ENCODE measurements at places on chromosomes 13 and 19. TPM values are rescaled to one million over a fixed set of nuclear protein-coding genes. Genes with fewer than 3 reads are reported as not detected.

PRTN3 gene
- total RNA-seq = not detected

MAST1 gene
- total RNA-seq = not detected

C3 gene
- 277 TPM for total RNA-seq

FPR1 gene
- 39.3 TPM for total RNA-seq

ATP1A3 gene
- total RNA-seq = 0.14 TPM

ZNF790 gene
- total RNA-seq = 8.8 TPM

TPTE2 gene
- not detected for total RNA-seq

TSEN34 gene
- total RNA-seq = 60.7 TPM

KLK2 gene
- not detected for total RNA-seq

USPL1 gene
- 20.7 TPM for total RNA-seq

KLK15 gene
- total RNA-seq = not detected

ZNF331 gene
- total RNA-seq = 38.7 TPM

ZNF780A gene
- total RNA-seq = 17.7 TPM

CABP5 gene
- total RNA-seq = not detected

ZIM2 gene
- 1.4 TPM for total RNA-seq
